ENCODE measurements at places on chromosomes 5 and 9.

- no peak for DNase-seq
These were observed 126.2 kb upstream of the DMRT1 start for GRCh38 chr9:715300-715699.

GRCh38 chr5:179224741-179225140 is 120.5 kb downstream of the ADAMTS2 start:
- no peak for DNase-seq

DNA sequence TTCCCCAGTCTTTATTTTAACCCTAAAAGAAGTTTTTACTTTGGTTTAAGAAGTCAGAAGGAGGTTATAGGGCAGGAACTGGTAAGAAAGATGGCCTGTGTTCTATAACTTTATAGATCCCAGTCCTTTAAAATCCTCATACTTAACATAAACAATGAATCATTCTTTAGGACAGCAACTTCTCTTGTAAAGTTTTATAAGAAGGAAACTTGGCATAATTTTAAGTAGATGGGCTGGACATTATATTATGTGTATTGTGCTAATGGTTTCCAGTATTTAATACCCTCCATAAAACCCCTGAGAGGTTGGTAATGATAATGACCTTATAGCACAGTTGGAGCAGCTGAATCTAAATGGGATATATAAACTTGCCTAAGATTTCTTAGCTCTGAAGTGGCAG is 247.2 kb downstream of the FAM170A start:
- DNase-seq, result no peak

DNA sequence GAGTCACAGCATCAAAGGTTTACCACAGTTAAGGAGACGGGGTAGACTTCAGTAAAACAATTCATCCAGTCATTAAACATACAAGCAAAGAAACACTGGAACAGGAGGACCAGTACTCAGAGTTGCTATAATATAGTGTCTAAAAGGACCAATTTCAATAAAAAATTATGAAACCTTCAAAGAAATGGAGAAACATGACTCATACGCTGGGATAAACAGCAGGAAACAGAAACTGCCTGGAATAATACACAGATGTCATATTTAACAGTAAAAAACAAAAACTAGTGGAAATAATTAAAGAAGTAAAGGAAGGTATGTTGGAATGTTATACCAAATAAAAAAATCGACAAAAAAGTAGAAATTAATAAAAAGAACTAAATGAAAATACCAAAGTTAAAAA is 1075.9 kb downstream of the NR2F1-AS1 start:
- DNase-seq, result no peak

GRCh38 chr9:12503606-12504122 is 189.5 kb upstream of the TYRP1 start:
- DNase-seq, result no peak

Data from hematopoietic multipotent progenitor cell treated with erythropoietin and hydrocortisone succinate and interleukin-3 and kit ligand, for 4 days (in vitro differentiated cells).